NCI-H2029 (cell line): ENCODE measurements at places on chromosomes 6 and 20.

GRCh38 chr20:52748990-52749389 lies 223.2 kb upstream of the TSHZ2 start:
- no peak for DNase-seq

DNA sequence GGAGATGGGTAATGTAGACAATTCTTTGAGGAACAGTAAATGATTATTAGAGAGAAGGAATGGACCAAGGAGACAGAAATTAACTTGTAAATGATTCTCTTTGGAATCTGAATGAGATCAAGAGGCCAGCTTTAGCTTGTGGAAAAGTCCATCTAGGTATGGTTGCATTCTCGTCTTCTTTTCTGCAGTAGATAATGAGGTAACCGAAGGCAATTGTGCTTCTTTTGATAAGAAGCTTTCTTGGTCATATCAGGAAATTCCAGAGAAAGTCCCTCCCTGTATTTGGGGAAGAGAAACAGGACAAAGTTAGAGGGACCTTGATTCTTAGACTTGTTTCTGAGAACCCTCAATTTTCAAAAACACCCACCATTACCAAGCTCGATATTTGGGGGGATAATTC lies 109.1 kb upstream of the PRSS16 start:
- DNase-seq: no peak

DNA sequence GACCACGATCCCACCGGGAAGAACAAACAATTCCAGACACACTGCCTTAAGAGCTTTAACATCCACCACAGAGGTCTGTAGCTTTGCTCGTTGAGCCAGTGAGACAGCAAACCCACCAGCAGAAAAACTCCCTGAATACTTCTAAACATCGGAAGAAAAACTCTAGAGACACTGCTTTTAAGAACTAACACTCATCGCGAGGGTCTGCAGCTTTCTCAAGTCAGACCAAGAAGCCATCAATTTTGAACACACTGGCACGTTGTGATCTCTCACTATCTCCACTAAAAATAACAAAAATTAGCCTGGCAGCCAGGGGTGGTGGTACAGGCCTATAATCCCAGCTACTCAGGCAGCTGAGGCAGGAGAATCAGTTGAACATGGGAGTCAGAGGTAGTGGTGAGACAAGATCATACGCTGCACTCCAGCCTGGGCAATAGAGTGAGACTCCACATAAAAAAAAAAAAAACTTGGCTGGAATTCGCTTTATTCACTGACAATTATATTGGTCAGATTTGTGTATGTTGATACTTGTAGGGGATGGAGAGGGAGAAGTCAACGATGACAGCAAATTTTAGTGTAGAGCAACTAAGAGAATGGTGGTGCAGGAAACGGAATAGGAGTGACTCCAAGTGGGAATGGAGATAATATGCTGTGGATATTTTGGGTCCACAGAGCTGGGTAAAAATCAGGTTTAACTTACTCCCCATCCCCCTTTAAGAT lies 860 bp upstream of the TMEM14C start:
- no peak for DNase-seq

GRCh38 chr6:157596461-157596860 lies 215.5 kb downstream of the ZDHHC14 start:
- no peak for DNase-seq

DNA sequence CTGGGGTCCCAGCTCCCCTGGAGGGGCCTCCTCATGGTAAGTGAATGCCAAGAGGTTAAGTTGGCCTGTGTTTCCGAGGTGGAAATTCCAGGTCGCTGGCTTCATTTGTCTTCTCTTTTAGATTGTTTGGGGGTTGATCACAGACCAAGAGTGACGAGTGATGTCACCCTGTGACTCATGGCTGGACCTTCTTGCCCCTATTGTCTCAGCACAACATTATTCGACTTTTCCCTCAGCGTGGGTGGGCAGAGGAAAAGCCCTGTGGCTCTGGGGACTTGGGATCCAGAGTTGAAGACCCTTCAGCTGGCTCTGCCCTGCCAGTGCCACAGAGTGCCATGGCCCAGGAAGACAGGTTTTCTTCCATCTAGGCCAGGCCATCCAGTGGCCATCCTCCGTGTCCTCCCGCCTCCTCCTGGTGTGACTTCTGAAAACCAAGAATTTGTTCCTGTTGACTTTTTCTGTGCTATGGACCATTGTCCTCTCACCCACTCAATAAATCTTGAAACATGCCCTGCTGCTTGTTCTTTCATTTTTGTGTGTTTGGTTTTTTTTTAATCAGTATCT lies 15.4 kb upstream of the SNHG17 start:
- DNase-seq: no peak

DNA sequence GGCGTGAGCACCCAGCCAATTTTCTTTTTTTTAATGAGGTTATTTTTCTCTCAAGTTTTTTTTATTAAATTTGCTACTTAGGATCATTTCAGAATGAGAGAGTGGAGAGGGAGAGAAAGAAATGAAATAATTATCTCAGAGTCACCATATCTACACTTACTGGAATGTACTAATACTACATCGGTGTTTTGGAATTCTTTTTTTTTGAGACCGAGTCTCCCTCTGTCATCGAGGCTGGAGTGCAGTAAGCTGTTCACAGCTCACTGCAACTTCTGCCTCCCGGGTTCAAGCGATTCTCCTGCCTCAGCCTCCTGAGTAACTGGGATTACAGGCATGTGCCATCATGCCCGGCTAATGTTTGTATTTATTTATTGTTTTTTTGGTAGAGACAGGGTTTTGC lies 27.8 kb downstream of the ANKRD6 start:
- DNase-seq: no peak

GRCh38 chr6:5695260-5696245 lies 311.2 kb downstream of the NRN1 start:
- DNase-seq: no peak

- no peak for DNase-seq
Observed at GRCh38 chr20:58188527-58188926, 39.9 kb downstream of the ANKRD60 start.

- DNase-seq: no peak
Observed at GRCh38 chr6:65642776-65643175, 64.2 kb downstream of the EYS start.

DNA sequence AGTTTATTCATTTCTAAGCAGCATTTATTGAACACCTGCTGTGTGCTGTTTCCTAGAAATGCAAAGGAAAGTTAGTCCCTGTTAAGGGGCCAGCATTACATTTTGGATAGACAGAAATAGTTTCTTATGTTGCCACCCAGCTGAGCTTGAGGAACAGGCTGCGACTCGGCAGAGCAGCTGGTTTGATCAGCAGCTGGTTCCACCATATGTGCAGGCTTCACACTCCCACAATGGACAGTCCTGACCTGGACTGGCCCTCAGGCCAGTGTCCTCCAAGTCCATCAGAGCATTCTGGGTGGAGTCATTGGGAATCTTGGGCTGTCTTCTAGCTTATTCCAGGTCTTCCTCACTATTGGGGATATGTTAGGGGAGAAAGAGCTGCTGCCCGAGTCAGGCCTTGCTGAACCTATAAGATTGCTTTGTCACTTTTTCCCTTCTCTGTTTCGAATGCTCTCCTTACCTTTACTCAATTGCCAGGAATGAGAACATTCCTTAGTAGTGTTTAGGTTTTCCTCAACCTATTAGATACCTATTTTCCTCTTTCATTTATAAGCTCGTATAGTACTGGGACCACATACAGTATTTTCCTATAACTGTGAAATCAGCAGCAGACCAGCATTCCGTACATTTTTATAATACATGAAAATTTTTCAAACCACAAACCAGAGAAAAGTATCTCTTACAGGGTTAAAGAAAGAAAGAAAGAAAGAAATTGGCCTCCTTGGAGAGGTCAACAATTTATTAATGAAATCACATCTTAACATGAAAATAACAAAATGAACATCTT lies 203.0 kb downstream of the FARS2 start:
- DNase-seq: no peak

DNA sequence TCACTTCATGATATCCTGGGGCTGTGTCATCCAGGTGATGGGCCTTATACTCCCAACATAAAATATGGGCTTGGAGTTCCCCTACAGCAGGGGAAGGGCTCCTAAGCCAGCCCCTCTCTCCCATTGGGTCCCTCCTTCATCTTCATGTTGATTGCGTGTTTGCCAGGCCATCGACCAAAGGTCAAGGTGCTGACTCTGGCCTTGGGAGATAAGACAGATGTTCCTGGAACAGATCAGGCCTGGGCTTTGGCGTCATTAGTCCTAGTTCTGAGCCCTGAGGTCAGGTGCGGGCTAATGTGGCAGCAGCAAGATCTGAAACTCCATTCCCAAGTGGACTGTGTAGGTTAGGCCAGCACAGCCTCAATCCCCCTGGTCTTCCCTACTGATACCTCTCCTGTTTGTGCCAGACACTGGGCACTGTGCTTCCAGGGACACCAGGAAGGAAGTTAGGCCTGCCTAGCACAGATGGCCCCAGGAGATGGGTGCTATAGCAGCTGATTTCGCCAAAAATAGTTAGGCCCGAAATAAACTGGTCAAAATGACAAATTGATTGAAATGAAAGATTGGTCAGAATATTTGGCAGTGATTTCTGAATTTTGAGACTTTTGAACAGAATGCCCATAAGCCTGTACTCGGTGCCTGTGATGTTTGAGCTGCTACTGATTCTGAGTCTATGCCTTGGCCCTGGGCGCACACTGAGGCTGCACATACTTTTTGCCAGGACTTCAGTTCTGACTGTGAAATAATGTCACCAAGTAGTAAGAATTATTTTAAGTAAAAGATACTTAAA lies 28.8 kb downstream of the EPB41L1 start:
- DNase-seq: no peak

DNA sequence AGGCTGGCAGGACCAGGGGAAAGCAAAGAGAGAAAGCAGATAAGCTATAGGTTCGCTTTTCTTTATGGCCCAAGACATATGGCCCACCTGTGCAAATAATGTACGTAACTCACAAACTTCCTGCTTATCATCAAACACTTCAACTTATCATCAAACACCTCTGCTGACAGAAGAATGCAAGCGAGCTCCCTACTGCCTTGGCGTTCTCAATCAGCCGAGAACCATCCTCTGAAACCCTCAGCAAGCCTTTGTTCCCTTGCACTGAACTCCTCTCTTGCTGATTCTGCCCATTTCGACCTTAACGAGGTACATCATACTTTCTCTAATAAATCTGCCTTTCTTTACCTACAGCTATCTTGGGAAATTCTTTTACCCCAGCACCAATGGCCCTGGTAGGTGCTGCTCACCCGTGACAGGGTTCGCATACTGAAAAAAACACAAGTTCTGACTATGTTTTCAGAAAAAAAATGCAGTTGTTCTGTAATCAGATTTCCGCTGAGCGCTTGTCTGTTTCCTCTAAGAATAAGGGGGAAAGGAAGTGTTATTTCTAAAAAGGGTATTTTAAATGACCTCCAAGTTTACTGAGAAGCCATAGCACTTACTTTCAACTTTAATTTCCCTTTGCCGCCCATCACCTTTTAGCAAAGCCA lies 28.3 kb downstream of the SERPINB6 start:
- no peak for DNase-seq

DNA sequence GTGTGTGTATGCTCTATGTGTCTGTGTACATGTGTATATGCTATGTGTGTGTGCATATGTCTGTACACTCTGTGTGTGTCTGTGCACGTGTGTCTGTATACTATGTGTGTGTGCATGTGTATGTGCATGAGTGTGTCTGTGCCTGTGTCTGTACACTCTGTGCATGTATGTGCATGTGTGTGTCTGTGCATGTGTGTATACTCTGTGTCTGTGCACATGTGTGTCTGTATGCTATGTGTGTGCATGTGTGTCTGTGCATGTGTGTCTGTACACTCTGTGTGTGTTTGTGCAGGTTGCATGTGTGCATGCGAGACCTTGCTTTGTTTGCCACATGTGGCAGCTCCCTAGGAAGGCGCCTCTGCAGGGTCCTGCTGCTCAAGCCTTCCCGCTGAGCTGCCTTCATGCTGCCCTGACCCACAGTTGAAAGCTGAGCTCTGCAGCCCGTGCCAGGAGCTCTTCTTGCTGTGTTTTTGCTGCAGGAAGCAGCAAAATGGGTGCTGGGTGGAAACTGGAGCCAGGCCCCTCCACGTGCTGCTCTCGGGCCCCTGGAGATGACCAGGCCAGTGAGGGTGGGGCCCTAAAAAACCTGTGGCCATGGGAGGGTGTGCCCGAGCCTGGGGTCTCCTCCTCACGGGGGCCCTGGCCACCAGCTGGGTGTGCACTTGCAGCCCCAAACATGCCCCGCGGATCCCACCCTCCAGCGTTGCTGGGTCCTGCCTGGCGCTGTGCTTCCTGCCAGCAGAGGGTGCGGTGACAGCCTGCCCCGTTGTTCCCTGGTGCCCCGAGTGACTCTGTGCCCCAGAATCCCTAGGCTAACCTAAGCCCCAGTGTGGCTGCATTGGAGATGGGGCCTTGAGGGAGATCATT lies 109.1 kb downstream of the DACT2 start:
- no peak for DNase-seq

DNA sequence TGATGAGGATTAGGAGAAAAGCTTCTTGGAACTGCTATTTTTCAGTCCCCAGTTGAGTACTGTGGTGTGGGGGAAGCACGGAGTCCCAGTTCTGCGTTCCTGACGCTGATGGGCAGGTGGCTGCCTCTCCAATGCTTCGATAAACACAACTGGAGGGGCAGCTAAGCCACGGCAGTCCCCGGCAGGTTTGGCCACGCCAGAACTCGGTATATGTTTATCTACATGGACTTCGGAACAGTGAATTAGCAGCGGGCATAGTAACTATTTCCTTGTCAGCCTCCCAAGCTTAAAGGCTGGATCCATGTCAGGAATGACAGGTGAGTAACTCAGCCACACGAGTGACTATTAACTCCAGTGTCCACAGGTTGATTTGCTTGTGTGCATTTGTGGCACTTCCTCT lies 354.4 kb downstream of the ZFAND3 start:
- DNase-seq: no peak

DNA sequence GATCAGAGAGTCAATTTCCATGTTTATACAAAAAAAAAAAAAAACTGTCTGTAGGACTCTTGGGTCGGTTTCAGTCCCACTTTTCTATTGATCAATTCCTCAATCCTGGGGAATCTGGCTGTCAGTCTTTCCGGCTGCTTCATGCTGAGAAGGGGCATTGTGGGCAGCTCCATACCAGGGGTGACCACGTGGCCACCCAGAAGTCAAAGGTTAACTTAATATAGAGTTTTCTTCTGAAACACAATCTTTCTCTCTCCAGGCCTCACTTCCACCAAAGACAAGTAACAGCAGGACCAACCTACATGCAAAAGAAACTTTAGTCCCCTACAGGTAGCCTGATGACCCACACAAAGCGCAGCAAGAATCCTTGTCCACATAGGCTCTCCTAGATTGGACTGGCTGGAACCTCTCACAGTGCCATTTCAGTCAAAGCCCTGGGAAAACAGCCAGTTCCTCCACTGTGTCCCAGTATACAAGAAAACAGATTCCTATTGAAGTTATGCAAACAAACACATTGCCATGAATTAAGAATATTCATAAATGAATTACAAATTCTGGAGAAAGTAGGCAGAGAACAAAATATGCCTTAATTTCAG lies 18.5 kb upstream of the SERPINB9 start:
- DNase-seq: no peak

DNA sequence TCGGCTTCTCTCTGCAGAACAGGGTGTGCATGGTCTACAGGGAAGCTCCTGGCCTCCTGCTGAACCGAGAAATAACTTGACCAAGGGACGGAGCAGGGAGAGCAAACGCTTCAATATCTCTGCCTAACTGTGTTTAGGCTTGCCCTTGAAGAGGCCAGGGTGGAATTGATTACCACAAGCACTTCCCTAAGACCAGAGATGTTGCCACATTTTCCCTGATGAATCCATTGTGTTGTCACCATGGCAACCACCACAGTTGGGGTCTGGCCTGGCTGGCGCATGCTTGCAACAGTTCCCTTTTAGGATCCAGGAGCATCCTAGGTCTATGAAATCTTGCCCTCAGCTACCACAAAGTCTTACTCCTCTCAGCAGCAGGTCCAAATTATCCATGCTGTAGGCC lies 213.5 kb upstream of the SULF2 start:
- DNase-seq: no peak
